ENCODE measurements at places on chromosomes 2 and 18. TPM values are rescaled to one million over a fixed set of nuclear protein-coding genes. Genes with fewer than 3 reads are reported as not detected.
A peak's percentile ranks its signal among the peaks of the same experiment; 100 is the strongest.

MFF gene
- 105 TPM for total RNA-seq

AFG3L2 gene
- 60.9 TPM for total RNA-seq

- no peak overlapping the region for H3K4me3 ChIP-seq
- H3K27ac ChIP-seq = no peak overlapping the region
- no peak for DNase-seq
- peaks cover 8% of the 10 kb centered on the region for H3K4me1 ChIP-seq
Measured at GRCh38 chr2:118091631-118092030, 3.4 kb downstream of the INSIG2 start.

DNA sequence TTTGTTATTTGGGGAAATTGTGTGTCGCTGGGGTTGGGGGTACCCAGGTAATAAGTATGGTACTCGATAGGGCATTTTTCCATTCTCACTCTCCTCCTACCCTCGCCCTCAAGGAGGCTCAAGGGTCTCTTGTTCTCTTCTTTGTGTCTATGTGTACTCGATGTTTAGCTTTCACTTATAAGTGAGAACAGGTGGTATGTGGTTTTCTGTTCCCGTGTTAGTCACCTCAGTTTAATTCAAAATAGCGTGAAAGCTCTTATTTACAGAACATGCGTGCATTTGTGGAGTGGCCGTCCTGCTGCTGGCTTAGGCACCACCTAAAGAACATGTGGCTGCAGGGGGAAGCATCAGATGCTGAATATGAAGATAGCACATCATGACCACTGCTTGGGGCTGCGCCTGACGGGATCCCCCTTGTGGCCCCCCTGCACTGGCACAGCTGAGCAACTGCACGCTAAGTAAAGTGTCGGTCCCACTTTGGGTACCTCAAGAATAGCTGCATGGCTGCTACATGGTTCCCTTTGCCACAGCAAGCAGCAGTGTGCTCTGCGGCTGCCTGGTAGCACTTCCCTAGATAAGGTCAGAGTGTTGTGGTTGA lies 569.0 kb downstream of the DCDC2C start:
- no peak for DNase-seq
- H3K4me3 ChIP-seq = no peak overlapping the region
- H3K27ac ChIP-seq = no peak overlapping the region

GRCh38 chr2:198385856-198386255 lies 581.5 kb downstream of the PLCL1 start:
- no peaks in the 10 kb centered on the region for H3K4me1 ChIP-seq
- no peak overlapping the region for H3K4me3 ChIP-seq
- DNase-seq = no peak
- H3K27ac ChIP-seq = no peak overlapping the region

DNA sequence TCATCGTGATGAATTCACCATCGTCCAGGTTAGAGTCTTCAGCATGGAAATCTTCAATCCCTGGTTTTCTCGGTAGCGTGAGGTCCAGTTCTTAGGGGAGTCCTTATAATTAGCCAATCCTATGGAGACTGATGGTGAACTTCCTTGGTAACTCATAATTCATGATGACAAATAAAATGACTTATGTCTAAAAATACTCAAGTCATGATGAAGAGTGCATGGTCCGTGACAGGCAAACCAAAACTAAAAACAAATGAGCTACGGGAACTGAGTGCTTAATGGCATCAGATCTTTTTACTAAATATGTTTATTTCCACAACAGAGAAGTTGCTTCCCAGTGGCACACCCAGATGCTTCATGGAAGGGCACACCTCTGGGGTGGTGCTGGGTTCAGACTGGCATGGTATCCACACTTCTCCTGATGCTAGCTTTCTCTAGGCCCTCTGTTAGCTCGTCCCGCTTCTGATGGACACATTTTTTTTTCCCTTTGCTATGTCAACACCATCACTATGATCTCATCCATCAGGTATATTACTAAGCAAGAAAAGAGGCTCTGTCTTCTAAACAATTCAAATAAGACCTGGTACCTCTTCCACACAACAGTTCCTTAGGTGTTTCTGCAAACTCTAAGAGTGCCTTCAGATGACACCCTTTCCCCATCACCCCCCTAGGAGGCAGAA lies 92.8 kb upstream of the NEDD4L start:
- H3K36me3 ChIP-seq = no peaks in the 10 kb centered on the region
- H3K4me3 ChIP-seq = no peak overlapping the region
- peak overlapping the region; percentile 87 for H3K27ac ChIP-seq
- DNase-seq = no peak

DNA sequence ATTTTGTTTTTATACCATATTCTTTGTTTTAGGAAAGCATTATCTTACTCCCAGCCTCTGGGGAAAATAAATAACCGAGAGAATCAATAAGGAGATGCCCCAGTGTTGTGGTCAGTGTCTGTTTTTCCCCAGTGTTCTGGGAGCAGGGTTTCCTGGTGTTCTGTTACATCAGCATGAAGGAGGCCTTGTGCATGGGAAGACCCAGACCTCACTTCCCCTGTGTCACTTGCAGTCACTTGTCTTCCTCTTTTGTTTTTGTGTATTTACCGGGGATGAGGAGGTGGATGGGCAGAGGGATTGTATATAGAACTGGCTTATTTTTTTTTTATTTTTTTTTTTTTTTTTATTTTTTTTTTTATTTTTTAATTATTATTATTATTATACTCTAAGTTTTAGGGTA lies 45.0 kb upstream of the MGAT5 start:
- no peak overlapping the region for H3K27ac ChIP-seq
- H3K4me3 ChIP-seq = no peak overlapping the region
- no peak for DNase-seq
- H3K27me3 ChIP-seq = no peaks in the 10 kb centered on the region
- H3K4me1 ChIP-seq = peaks cover 15% of the 10 kb centered on the region

DNA sequence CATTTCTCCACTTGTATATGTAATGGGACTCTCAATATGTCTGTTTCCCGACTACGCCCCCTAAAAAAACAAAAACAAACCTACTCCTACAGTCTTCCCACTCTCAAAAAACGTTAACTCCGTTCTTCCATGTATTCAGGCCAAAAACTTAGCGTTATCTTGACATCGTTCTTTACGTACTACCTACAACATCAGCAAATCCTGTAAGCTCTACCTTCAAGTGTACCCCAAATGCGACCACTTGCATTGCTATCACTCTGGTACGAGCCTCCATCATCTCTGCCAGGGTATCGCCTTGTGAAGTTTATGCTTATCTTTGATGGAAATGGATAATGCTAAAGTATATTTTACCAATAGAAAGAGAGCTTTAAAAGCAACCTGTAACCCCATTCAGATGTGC lies 479 bp downstream of the GPATCH11 start:
- DNase-seq = no peak
- H3K27me3 ChIP-seq = no peaks in the 10 kb centered on the region
- peaks cover 14% of the 10 kb centered on the region for H3K4me1 ChIP-seq
- peaks cover under 1% of the 10 kb centered on the region for H3K36me3 ChIP-seq
- H3K27ac ChIP-seq = no peak overlapping the region
- H3K4me3 ChIP-seq = peak overlapping the region; percentile 31

GRCh38 chr2:64212346-64212745 lies 68.1 kb upstream of the PELI1 start:
- no peaks in the 10 kb centered on the region for H3K4me1 ChIP-seq
- H3K36me3 ChIP-seq = no peaks in the 10 kb centered on the region
- no peak for DNase-seq
- no peaks in the 10 kb centered on the region for H3K27me3 ChIP-seq
- no peak overlapping the region for H3K4me3 ChIP-seq
